Activated CD4-positive, CD25-positive, alpha-beta regulatory T cell treated with anti-CD3 and anti-CD28 coated beads, Interleukin-2, amount 50 U/mL, for 16 hours (primary cell): ENCODE measurements at places on chromosomes 16 and 17.

GRCh38 chr17:19268611-19269010 is 31.4 kb downstream of the EPN2 start:
- DNase-seq, result no peak

- DNase-seq, result no peak
Observed at GRCh38 chr17:14304773-14305517, 4.1 kb downstream of the HS3ST3B1 start.

GRCh38 chr17:73404246-73404645 is 92.4 kb upstream of the CDC42EP4 start:
- no peak for DNase-seq

GRCh38 chr17:63998721-63999679 is 849 bp downstream of the PRR29 start:
- no peak for DNase-seq

DNA sequence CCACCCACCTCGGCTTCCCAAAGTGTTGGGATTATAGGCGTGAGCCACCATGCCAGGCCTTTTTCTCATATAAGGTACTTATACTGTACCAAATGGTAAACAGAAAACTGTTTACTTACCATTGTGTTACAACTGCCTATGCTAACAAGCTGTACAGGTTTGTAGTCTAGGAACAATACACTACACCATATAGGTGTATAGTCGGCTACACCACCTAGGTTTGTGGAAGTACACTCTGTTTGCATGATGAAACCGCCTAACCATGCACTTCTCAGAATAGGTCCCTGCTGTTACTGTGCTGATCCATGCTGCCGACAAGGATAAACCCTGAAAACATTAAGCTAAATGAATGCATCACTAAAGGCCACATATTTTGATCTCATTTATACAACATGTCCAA is 18.9 kb downstream of the DNAJA2 start:
- no peak for DNase-seq
